ENCODE measurements at places on chromosomes 16 and 17.
A peak's percentile ranks its signal among the peaks of the same experiment; 100 is the strongest.

DNA sequence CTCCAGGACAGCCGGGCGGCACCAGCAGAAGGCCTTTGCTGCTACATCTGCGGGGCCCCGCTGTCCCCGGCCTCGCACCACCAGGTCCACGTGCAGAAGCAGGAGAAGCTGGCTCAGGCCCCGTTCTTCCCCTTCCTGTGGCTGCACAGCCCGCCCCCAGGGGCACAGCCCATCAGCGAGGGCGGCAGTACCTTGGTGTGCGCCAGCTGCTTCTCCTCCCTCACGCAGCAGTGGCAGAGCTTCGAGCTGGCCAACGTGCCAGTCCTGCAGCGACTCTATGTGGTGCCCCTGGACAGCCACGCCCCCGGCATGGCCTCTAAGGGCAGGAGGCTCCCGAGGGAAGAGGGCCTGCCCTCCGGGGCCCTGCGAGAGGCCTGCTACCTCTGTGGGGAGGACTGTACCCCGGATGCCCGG is 58.3 kb upstream of the CIBAR2 start:
- DNase-seq = no peak

DNA sequence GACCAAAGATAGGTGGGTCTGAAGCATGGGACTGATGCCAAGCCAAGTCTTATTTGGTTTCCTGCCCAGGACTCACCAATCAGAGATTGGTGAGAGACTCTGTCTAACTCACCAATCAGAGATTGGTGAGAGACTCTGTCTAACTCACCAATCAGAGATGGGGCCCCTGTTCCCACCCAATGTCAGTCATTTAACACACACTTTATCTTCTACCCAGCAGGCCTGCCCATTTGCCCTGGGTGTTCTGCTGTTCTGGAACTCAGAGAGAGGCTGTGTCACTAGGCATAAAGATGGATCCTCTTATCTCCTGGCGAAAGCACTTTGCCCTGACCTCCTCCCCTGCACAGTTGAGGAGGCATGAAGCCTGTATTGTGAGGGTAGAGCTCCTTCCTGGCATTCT is 5.4 kb upstream of the RHOT1 start:
- no peak for DNase-seq

- no peak for DNase-seq
These were observed 11.0 kb downstream of the EFTUD2 start for GRCh38 chr17:44887971-44888954.

- no peak for DNase-seq
These were observed 388.0 kb downstream of the WWOX start for GRCh38 chr16:78487471-78487870.

DNA sequence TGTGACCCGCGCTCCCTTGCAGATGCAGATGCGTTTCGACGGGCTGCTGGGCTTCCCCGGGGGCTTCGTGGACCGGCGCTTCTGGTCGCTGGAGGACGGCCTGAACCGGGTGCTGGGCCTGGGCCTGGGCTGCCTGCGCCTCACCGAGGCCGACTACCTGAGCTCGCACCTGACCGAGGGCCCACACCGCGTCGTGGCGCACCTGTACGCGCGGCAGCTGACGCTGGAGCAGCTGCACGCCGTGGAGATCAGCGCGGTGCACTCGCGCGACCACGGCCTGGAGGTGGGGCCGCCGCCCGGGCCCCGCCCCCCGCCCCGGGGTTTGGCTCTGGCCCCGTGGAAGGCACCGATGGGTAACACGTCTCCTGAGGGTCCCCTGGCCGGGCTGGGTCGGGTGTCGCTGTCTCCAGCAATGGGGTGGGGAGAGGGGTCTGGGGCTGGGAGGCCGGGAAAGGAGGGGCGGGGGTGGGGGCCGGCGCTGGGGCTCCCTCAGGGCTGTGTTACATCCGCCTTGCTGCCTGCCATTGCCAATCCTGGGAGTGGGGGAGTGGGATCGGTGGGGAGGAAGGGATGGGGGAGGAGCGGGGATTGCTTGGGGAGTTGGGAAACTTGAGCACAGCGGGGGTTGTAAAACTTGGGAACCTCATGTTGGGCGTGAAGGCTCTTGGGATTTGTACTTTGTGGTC is 737 bp downstream of the NUDT16L1 start:
- DNase-seq = peak; percentile 12

DNA sequence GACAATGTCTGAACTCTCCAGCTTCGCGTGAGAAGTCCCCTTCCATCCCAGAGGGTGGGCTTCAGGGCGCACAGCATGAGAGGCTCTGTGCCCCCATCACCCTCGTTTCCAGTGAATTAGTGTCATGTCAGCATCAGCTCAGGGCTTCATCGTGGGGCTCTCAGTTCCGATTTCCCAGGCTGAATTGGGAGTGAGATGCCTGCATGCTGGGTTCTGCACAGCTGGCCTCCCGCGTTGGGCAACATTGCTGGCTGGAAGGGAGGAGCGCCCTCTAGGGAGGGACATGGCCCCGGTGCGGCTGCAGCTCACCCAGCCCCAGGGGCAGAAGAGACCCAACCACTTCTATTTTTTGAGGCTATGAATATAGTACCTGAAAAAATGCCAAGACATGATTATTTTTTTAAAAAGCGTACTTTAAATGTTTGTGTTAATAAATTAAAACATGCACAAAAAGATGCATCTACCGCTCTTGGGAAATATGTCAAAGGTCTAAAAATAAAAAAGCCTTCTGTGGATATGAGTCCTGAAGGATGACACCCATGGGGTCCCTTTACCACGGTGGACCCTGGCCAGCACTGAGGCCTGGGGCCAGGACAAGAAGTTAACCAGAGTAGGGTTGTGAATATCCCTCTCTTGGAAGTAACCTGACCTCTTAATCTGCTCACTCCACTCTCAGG is 10.5 kb upstream of the ITGAD start:
- DNase-seq = peak; percentile 27

- no peak for DNase-seq
These were observed 53.8 kb downstream of the TBX4 start for GRCh38 chr17:61505846-61506627.

DNA sequence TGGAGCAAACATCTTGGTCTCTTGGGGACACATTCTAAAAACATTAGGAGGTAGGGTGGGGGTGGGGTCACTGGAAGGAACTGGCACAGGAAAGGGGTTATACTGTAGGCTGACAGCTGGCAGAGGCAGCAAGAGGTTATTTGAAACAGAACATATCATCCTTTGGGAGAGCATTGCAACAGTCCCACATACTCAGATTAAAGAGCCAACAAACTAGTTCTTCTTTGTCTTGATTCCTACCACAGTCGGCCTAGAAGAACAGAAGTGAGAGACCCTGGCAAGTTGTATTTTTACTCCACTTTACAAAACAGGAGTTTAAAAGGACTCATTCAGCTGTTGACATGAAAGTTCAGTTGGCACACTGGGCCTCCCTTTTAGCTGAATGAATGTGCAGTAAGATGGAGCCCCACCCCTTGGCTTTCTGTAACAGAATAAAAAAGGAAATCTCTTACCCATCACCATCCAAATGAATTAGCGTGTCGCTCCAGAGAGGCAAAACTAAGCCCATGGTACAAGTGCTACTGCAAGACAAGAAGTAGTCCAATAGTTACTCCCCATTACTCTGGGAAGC is 54.6 kb upstream of the CORO6 start:
- DNase-seq = no peak

DNA sequence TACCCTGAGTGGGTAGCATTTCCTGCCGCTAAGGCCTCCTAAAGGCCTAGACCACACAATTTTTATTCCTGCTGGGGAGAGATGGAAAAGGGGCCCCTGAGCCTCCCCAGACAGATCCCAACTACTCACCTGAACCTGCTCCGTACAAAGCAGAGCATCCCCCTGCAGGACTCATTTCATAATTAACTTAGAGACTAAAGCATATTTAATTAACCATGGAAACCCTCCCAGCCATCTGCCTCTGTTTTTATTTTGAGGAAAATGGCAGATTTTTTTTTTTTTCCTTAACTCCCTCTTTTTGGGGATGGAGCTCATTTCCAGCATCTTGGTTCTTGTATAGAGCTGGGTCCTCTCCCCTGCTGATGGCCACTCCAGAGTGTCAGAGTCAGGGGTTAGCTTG is 96.5 kb upstream of the CRHR1 start:
- DNase-seq = no peak

- no peak for DNase-seq
These were observed 42.0 kb downstream of the PITPNM3 start for GRCh38 chr17:6514371-6514770.

- DNase-seq = no peak
These were observed 15.7 kb upstream of the MC1R start for GRCh38 chr16:89902980-89903379.

GRCh38 chr17:46929413-46929812 is 6.5 kb downstream of the GOSR2 start:
- DNase-seq = no peak

GRCh38 chr17:74772053-74772452 is 4.1 kb downstream of the NAT9 start:
- DNase-seq = no peak

- no peak for DNase-seq
These were observed 22.2 kb downstream of the MMP15 start for GRCh38 chr16:58047557-58048348.

DNA sequence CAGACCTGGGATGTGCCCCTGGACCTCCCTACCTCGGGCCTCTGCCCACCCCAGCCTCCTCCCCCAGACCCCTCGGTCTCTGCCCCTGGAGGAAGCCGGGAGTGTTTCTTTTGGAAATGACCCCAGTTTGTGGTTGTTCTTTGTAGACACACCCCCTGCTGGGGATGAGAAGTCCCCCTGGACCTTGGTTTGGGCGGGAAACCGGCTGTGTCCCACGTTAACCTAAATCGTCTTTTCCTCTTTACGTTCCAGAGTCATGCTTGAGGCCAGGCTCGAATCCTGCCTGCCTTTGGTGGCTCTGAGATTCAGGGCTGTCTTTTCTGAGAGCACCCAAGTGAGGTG is 116.6 kb downstream of the METRNL start:
- no peak for DNase-seq

DNA sequence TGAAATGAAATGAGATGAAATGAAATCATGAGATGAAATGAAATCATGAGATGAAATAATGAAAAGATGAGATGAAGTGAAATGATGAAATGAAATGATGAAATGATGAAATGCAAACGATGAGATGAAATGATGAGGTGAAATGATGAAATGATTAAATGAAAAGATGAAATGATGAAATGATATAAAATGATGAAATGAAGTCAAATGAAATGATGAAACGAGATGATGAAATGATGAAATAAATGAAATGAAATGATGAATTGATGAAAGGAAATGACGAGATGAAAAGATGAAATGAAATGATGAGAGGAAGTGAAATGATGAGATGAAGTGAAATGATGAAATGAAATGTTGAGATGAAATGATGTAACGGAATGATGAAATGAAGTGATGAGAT is 595.6 kb downstream of the TP53TG3F start:
- DNase-seq = no peak

DNA sequence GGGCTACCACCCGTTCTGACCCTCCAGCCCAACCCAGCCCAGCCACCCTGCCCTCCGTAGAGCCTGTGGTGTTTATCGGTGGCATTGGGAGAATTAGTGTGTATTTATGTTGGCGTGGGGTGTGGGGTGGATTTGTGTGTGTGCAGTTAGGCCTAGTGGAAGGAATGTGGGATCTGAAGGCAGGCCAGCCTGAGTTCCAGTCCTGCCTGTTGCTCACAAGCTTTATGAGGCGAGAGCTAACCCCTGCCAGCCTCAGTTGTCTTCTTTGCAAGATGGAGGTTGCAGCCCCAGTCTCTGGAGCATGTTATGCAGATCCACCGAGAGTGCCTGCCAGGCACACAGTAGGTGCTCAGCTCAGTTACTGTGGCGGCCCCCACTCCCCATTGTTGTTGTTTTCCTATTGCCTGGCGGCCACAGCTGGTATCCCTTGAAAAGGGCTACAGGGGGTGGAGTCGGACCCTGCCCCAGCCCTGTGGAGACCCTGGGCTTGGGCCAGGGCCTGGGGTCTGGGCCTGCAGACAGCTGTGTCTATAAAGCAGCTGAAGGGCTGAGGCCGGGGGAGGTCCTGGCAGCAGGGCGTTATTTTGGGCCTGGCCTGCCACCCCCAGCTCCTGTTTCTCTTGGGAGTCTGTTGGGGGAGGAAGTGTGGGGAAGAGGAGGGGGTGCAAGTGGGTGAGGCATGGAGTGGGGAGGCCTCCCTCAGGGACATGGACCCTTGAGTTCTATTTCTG is 5.1 kb downstream of the ERBB2 start:
- DNase-seq = no peak

DNA sequence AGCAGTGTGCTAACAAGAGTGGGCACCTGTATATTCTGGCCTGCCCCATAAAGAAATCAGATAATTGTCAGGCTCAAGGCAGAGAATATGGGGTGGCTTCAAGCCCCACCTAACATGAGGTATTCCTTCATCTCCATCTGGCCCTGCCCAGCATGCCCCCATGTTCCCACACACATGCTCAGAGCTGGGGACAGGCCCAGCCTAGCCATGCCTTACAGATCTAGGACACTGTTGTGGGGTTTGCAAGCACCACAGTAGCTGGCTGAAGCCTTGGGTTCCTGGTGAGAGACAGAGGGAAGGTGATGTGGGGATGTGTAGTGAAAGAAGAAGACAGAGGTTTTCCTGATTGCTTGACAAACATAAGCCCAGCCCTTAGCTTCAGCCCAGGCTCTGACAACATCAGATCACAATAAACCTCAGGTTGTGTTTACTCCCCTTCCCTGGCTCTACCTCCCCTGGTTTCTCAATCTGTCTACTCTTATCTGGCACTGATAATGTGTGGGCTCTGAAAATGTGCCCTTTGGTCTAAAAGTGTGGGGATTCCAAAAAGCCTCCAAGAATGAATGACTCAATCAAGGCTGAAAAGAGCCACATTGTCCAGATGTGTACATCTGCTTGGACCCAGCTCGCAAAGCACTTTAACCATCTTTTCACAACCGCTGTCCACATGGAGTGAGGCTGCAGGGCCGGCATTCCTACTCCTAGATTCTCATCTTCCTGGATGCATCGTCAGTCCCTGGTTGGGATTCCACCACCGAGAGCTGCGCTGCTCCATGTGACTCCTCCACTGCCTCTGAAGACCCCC is 34.4 kb downstream of the CDRT4 start:
- no peak for DNase-seq

- no peak for DNase-seq
These were observed 77.3 kb downstream of the PHKB start for GRCh38 chr16:47538472-47538871.

DNA sequence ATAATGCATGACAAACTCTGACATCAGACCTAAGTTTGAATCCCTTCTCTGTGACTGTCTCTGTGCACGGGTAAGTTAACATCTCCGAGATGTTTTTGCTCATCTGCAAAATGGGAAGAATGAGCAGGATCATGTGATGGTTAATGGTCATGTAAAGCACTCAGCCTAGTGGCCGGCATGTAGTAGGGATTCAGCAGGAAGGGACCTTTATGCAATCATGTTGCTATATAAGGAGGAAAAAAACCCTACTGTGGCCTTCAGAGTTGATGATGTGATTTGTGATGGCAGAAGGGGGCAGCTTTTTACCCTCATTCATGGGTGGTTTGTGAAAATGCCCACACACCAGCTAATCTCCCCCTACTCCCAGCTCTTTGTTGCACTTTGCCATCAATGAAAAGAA is 24.1 kb downstream of the CLEC16A start:
- no peak for DNase-seq

Measured in stimulated activated CD4-positive, alpha-beta T cell treated with anti-CD3 and anti-CD28 coated beads, Interleukin-1b, Interleukin-23, amount 100 ng/mL, for 4 hours (primary cell).